Activated CD8-positive, alpha-beta memory T cell treated with anti-CD3 and anti-CD28 coated beads, Interleukin-2, amount 10 ng/mL, durations not matched to agents 7 days and 5 days (primary cell): ENCODE measurements at places on chromosomes 3 and 15.

- DNase-seq = no peak
- no peak overlapping the region for H3K4me3 ChIP-seq
- H3K36me3 ChIP-seq = no peaks in the 10 kb centered on the region
Observed at GRCh38 chr3:102132370-102132769, 283.1 kb downstream of the NFKBIZ start.

- H3K4me3 ChIP-seq = no peak overlapping the region
- H3K27me3 ChIP-seq = no peaks in the 10 kb centered on the region
- H3K36me3 ChIP-seq = peaks cover 24% of the 10 kb centered on the region
- H3K4me1 ChIP-seq = peaks cover 27% of the 10 kb centered on the region
Observed at GRCh38 chr3:184177331-184177731, 2.7 kb downstream of the AP2M1 start.

DNA sequence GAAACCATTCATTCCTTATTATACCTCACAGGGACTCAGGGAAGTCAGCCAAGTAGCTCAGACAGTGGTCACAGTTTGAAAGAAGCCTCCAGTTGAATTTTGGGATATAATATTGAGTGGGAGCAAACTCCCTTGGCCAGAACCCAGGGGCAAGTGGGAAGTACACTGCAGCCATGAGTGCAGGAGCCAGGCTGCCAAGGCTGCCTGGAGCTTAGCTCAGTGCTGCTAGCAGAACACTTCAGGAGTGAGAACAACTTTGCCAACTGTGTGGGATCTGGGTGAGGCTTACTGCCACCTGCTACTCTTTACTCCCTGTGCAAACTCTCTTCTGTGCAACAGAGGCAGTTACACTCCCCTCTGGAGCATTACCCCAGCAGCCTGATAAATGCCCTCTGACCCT lies 4.6 kb downstream of the OR5K3 start:
- H3K36me3 ChIP-seq = peaks cover 18% of the 10 kb centered on the region
- peaks cover 2% of the 10 kb centered on the region for H3K4me1 ChIP-seq
- H3K27ac ChIP-seq = no peak overlapping the region
- peaks cover 3% of the 10 kb centered on the region for H3K27me3 ChIP-seq
- no peak overlapping the region for H3K4me3 ChIP-seq
- DNase-seq = no peak

- no peaks in the 10 kb centered on the region for H3K4me1 ChIP-seq
- no peak for DNase-seq
- no peak overlapping the region for H3K4me3 ChIP-seq
- no peak overlapping the region for H3K27ac ChIP-seq
Observed at GRCh38 chr3:120263792-120264191, 21.2 kb downstream of the GPR156 start.

DNA sequence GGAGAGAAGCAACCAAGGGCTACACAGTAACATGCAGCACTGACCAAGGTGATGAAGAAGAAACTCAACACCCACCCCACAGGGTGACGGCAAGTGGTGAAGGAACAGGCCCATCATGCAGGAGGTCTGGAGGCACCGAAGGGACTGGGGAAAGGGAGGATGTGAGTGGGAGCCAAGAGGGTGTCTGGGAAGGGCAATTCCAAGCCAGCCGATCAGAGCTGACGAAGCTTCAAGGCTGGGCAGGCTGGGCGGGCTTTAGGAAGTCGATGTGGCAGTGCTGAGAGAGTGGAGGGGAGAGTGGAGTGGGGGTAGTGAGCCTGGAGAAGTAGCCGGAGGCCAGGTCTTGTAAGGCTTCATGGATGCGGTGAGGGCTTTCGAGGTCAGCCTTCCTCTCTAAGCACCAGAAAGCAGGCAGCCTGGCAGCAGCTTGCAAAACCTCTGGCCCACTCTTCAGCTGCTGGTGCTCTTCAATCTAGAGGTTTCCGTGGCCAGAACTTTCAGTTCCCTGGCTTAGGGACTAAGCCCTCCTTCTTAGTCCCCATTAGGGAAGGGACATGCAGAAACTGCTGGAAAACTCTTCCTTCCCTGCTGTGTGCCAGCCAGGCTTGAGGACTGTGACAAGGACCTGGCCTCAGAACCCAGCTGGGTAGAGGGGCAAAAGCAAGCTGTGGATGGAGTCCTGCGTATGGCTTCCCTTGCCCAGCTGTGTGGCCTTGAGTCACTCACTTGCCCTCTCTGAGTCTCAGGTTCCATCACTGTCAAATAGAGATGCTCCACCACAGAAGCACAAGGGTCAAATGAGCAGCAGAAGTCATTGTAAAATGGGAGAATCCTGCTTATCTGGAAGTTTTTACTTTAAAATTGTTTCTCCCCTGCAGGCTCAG lies 72.1 kb downstream of the TLE3 start:
- no peak for DNase-seq
- H3K27ac ChIP-seq = no peak overlapping the region
- peaks cover 18% of the 10 kb centered on the region for H3K4me1 ChIP-seq
- peaks cover 17% of the 10 kb centered on the region for H3K27me3 ChIP-seq
- peaks cover 4% of the 10 kb centered on the region for H3K36me3 ChIP-seq

DNA sequence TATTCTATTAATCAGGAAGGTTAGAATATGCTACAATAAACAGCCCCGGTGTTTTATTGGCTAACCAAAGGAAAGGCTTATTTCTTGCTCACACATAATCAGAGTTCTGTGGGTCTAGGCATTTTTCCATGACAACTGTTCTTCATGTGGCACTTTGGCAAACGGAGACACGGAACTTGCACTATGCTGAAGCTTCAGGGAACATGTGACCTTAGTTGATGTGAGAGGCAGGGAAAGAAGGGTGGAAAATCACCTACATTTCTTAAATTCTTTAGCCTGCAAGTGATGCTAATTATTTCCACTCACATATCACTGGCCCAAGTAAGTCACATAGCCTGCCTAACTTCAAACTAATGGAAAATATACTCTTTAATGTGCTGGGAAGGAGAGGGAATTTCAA lies 344.6 kb downstream of the SV2B start:
- H3K4me1 ChIP-seq = no peaks in the 10 kb centered on the region
- peaks cover 8% of the 10 kb centered on the region for H3K27me3 ChIP-seq
- no peaks in the 10 kb centered on the region for H3K36me3 ChIP-seq
- H3K4me3 ChIP-seq = no peak overlapping the region

DNA sequence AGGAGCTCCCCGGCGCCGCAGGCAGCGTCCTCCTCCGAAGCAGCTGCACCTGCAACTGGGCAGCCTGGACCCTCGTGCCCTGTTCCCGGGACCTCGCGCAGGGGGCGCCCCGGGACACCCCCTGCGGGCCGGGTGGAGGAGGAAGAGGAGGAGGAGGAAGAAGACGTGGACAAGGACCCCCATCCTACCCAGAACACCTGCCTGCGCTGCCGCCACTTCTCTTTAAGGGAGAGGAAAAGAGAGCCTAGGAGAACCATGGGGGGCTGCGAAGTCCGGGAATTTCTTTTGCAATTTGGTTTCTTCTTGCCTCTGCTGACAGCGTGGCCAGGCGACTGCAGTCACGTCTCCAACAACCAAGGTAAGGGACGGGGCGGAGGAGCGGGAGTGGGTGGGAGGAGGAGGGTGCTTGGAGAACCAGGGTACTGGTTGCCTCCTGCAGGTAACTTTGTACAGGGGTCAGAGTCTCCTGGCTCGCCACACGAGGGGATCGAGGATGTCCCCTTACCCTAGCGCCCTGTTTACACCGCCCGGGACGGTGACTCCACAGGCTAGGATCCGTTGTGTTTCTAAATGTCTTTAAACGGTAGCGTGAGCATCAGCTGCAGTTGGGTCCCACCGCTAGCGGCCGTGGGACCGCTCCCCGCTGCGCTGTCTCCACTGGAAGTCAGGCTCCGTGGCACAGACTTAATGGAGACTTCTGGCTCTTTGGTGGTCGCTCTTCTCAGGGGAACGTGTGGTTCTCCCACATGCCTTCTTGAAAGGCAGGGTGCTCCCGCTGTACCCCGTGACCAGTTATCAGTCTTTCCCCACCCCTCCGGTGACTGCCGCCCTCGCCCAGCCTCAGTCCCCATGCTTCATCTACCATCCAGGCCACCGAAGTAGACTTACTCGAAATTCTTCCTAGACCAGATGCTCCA lies 515 bp downstream of the EPHA6 start:
- H3K4me3 ChIP-seq = no peak overlapping the region
- peaks cover 12% of the 10 kb centered on the region for H3K4me1 ChIP-seq
- H3K27ac ChIP-seq = no peak overlapping the region

GRCh38 chr3:5197470-5198312 lies 10.2 kb downstream of the EDEM1 start:
- no peaks in the 10 kb centered on the region for H3K27me3 ChIP-seq
- peak overlapping the region; percentile 63 for H3K4me3 ChIP-seq
- peaks cover 69% of the 10 kb centered on the region for H3K36me3 ChIP-seq
- peak overlapping the region; percentile 89 for H3K27ac ChIP-seq
- H3K4me1 ChIP-seq = peaks cover 73% of the 10 kb centered on the region

- H3K27me3 ChIP-seq = no peaks in the 10 kb centered on the region
- peaks cover 59% of the 10 kb centered on the region for H3K36me3 ChIP-seq
- H3K27ac ChIP-seq = no peak overlapping the region
- H3K4me3 ChIP-seq = no peak overlapping the region
- no peak for DNase-seq
- H3K4me1 ChIP-seq = no peaks in the 10 kb centered on the region
Observed at GRCh38 chr3:136336329-136337100, 86.4 kb downstream of the PCCB start.

GRCh38 chr15:72978223-72978622 lies 74.0 kb upstream of the NEO1 start:
- H3K27me3 ChIP-seq = peaks cover 49% of the 10 kb centered on the region
- H3K4me3 ChIP-seq = no peak overlapping the region
- no peaks in the 10 kb centered on the region for H3K4me1 ChIP-seq
- H3K27ac ChIP-seq = no peak overlapping the region
- DNase-seq = no peak

DNA sequence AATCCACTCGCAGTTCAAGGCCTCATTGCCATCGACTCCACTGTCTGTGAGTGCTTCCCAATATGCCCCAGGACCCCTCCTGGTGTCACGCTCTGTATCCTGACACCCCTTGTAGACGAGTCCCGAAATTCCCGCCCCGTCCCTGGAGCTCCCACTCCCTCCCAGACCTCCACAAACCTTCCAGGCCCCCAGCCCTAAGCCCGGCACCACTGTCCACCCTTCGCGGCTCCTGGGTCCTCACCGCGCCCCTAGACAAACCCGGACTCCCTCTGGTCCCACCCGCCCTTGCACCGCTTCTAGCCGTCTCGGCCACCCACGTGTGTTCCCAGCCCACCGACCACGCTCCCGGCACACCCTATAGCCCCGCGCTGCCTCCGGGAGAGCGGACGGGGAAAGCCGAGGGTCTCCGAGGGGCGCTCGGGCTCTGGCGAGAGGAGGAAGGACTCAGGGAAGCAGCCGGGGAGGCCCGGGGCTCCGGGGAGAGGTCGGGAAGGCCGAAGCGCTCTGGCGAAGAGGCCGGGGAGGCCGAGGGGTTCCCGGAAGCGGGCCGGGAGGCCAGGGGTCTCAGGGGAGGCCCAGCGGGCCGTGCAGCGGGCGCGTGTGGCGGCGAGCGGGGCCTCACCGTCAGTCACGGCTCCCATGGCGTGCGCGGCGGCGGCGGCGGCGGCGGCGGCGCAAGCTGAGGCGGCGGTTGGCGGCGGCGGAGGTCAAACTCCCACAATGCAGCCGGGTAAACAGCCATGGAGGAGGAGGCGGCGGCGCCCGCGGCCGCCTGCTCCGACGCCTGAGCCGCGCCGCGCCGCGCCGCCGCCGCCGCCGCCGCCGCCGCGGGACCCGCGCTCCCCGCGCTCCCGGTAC lies at the start of the genes ATXN7 and THOC7:
Gene ATXN7, plus strand, starts transcription at position 718 of the 858 bp plus-strand sequence. CDS start 48,732 bp downstream, outside the sequence.
Gene THOC7, minus strand, starts transcription at position 656 of the 858 bp plus-strand sequence. Its CDS starts 15 bp downstream, at position 641.
- peaks cover 49% of the 10 kb centered on the region for H3K4me1 ChIP-seq
- H3K27me3 ChIP-seq = no peaks in the 10 kb centered on the region
- peak within 1 kb of the TSS; percentile 96 for H3K27ac ChIP-seq
- peak within 1 kb of the TSS; percentile 97 for H3K4me3 ChIP-seq
- H3K36me3 ChIP-seq = peaks cover 28% of the 10 kb centered on the region
- peak; percentile 72 for DNase-seq

DNA sequence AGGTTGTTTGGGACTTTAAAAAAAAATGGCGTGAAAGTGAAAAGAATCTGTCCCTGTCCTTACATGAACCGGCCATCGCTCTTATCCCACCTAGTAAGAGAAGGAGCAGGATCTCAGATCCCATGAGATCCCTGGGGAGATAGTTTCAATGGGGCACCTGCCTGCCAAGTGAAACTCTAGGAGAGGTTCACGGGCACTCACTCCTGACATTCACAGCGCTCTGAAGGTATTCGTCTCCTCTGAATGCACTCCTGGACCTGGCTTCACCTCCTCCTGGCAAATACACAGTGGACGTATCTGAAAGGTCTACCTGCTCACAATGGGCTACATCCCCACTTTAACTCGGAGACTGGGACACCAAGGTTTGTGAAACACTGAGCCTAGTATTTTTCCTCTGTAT lies 248.7 kb upstream of the ICE2 start:
- no peak overlapping the region for H3K27ac ChIP-seq
- peaks cover 2% of the 10 kb centered on the region for H3K27me3 ChIP-seq
- H3K36me3 ChIP-seq = peaks cover 2% of the 10 kb centered on the region
- peaks cover 12% of the 10 kb centered on the region for H3K4me1 ChIP-seq

DNA sequence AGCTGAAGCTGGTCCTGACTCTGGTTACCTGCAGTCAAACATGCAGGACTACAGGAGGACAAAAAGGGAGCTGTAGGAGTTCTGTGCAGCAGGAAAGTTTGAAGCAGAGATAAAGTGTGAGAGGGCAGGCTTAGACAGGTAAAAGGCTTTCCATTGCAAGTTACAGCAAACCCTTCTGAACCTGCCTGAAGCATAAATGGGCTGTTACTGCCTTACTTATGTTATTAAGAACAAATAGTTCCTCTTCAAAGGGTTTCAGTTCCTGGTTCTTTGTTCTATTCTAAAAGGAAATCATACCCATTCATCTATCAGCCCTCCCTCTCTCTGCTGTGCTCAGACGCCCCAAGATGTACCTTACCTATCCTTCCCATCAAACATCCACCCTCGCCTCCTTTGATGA lies 52.4 kb upstream of the CACNA2D3 start:
- H3K27me3 ChIP-seq = no peaks in the 10 kb centered on the region
- no peaks in the 10 kb centered on the region for H3K4me1 ChIP-seq
- H3K4me3 ChIP-seq = no peak overlapping the region

- no peaks in the 10 kb centered on the region for H3K36me3 ChIP-seq
- H3K27ac ChIP-seq = no peak overlapping the region
- no peak for DNase-seq
- peaks cover 56% of the 10 kb centered on the region for H3K27me3 ChIP-seq
- H3K4me1 ChIP-seq = peaks cover 4% of the 10 kb centered on the region
Observed at GRCh38 chr3:14228681-14229470, 50.3 kb downstream of the LSM3 start.

GRCh38 chr3:185653949-185654757 lies 68.1 kb downstream of the SENP2 start:
- DNase-seq = no peak
- no peak overlapping the region for H3K4me3 ChIP-seq
- H3K27ac ChIP-seq = no peak overlapping the region
- no peaks in the 10 kb centered on the region for H3K27me3 ChIP-seq

DNA sequence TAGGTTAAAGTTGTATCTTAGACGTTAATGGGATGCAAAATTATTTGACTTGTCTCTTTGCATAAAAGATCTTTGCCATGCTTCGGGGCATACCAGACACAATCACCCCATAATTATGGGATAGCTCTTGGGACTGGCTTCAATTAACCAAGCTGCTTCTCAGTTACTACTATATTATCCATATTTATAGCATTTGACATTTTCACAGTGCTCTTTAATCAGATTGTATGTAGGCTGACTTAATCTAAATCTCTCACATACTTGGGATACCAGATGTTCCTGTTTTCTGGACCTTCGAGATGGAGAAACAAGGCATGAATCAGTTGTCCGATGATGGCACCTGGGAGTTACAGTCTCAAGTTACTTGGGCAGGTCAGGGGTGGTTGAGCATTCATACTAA lies 27.2 kb upstream of the ABHD17C start:
- no peak overlapping the region for H3K27ac ChIP-seq
- no peak overlapping the region for H3K4me3 ChIP-seq
- no peaks in the 10 kb centered on the region for H3K4me1 ChIP-seq
- DNase-seq = no peak
- no peaks in the 10 kb centered on the region for H3K36me3 ChIP-seq
- H3K27me3 ChIP-seq = peaks cover 20% of the 10 kb centered on the region
